ENCODE measurements at places on chromosomes 7 and 10. TPM values are rescaled to one million over a fixed set of nuclear protein-coding genes. Genes with fewer than 3 reads are reported as not detected.

The HKDC1 gene
- 91.5 TPM for polyA plus RNA-seq

GRCh38 chr7:46205478-46205877 is 284.4 kb upstream of the IGFBP3 start:
- H3K27me3 ChIP-seq: no peaks in the 10 kb centered on the region
- DNase-seq: peak; percentile 49
- H3K36me3 ChIP-seq: no peaks in the 10 kb centered on the region
- peak overlapping the region; percentile 42 for H3K27ac ChIP-seq
- H3K4me1 ChIP-seq: peaks cover 20% of the 10 kb centered on the region
- no peak overlapping the region for H3K4me3 ChIP-seq

DNA sequence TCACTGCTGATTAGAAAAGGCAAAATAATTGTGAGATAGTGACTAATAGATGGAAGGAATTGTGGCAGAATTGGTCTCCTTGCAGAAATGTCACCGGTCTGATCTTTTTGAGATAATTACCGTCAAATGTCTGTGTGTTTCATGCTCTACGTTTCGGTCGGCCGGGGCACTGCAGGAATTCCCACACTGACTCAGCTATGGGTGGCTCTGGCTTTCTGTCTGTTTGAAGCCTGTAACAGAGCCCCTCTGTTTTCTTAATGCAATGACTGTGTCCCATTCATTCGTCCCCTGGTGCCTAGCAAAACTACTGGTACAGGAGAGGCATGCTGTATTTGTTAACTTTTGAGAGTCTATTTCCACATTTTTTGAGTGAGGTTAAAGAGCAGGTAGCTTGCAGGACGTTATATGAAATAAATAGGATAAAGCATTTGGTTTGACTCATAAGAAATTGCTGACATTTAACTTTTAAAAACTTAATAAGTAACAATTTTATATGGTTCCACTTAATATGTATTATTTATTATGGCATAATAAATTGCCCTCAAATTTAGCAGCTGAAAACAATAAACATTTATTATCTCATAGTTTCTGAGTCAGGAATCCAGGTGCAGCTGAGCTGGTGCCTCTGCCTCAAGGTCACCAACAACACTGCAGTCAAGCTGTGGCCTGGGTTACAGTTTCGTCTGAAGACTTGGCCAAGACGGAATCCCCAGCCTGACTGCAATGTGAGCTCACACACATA is 53.3 kb upstream of the CTBP2 start:
- no peak overlapping the region for H3K27ac ChIP-seq
- no peaks in the 10 kb centered on the region for H3K36me3 ChIP-seq
- DNase-seq: peak; percentile 18
- H3K4me3 ChIP-seq: no peak overlapping the region

- H3K4me3 ChIP-seq: no peak overlapping the region
- no peaks in the 10 kb centered on the region for H3K4me1 ChIP-seq
- no peak for DNase-seq
- H3K27ac ChIP-seq: no peak overlapping the region
These were observed 24.6 kb downstream of the RAMP3 start for GRCh38 chr7:45181991-45182855.

GRCh38 chr10:26854524-26854923 is 6.2 kb downstream of the ABI1 start:
- H3K36me3 ChIP-seq: no peaks in the 10 kb centered on the region
- peaks cover 4% of the 10 kb centered on the region for H3K4me1 ChIP-seq
- no peak overlapping the region for H3K27ac ChIP-seq
- no peak overlapping the region for H3K4me3 ChIP-seq
- DNase-seq: no peak
- H3K27me3 ChIP-seq: no peaks in the 10 kb centered on the region

DNA sequence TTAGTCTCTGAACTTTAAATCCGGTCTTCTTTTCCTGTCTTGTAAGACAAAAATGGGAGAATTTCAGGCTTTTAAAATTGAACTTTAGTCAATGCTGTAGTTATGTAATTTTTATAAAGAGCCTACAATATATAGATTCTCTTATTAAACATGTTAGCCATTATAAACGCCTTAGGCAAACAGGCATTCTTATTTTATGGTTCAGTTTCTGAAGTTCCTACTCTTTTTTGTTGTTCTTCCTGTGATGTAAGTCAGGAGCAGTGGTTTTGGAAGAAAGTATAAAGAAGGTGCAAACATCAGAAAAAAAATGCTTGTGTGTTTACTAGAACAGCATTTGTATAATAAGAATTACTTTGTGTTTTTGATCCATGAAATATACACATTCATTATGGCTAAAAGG is 41.6 kb downstream of the BICC1 start:
- DNase-seq: no peak
- no peak overlapping the region for H3K4me3 ChIP-seq
- H3K27ac ChIP-seq: no peak overlapping the region
- no peaks in the 10 kb centered on the region for H3K4me1 ChIP-seq
- no peaks in the 10 kb centered on the region for H3K36me3 ChIP-seq

The MYOZ1 gene
- polyA plus RNA-seq: 0.94 TPM

The ATG9B gene
- 1.8 TPM for polyA plus RNA-seq

GRCh38 chr7:40135317-40135610 is 459 bp downstream of the SUGCT start:
- no peaks in the 10 kb centered on the region for H3K27me3 ChIP-seq
- H3K4me1 ChIP-seq: no peaks in the 10 kb centered on the region
- peaks cover 2% of the 10 kb centered on the region for H3K36me3 ChIP-seq
- peak overlapping the region; percentile 91 for H3K4me3 ChIP-seq
- no peak for DNase-seq

DNA sequence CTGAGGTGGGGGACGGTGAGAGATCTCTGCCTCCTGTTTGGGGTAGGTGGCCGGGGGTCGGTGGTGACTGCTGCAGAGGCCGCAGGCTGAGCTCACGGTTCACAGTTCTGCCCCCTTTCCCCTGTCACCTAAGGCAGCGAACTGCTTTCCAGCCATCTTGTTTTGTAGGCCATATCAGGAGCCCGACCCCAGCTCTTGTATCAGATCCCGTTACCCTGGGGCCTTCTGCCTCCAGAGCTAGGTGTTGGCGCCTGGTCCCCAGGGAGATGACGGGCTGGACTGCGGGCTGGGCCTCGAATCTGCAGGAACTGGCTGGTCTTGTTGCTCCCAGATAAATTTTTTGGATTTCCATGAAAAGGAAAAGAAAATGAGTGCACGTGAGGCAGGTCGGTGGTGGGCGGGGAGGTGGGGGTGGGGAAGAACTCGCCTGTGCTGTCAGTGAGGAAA is 183.0 kb downstream of the DNAJB6 start:
- H3K36me3 ChIP-seq: no peaks in the 10 kb centered on the region
- H3K27ac ChIP-seq: no peak overlapping the region
- no peak overlapping the region for H3K4me3 ChIP-seq
- no peak for DNase-seq
- no peaks in the 10 kb centered on the region for H3K27me3 ChIP-seq

DNA sequence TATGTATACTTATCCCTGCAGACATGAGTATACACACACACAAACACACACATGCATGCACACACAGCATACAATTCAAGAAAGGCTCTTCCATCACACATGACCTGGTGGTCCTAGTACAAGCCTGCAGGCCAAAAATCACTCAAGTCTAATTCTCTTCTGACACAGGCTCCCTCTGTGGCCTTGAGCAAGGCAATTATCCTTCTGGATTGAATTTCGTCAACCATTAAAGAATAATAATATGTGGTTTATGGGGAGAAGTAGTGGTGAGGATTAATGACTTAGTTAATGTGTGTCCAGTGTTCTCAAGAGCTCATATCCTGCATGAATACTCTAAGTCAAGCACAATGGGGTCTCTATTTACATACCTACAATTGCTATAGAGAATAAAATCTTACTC is 161.8 kb upstream of the KIAA1217 start:
- H3K4me3 ChIP-seq: no peak overlapping the region
- no peak for DNase-seq
- H3K27ac ChIP-seq: no peak overlapping the region
- H3K36me3 ChIP-seq: no peaks in the 10 kb centered on the region

DNA sequence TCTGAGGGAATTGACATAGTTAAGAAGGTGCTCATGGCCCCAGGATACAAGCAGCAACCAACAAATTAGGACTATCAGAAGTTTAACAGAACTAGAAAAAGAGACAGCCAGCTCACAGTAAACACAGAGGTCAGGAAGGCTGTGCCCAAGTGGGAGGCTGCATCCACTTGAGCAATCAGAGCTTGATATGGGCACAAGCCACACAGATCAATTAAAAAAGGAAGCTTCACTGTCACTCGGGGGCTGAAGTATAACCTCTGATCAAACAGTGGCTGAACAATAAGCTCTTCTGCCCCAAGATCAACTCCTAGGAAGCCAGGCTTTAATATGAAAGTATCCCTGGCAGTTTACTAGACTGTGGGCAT is 40.0 kb downstream of the ZNF438 start:
- no peak overlapping the region for H3K27ac ChIP-seq
- no peak overlapping the region for H3K4me3 ChIP-seq
- DNase-seq: no peak
- H3K4me1 ChIP-seq: no peaks in the 10 kb centered on the region
- no peaks in the 10 kb centered on the region for H3K27me3 ChIP-seq

DNA sequence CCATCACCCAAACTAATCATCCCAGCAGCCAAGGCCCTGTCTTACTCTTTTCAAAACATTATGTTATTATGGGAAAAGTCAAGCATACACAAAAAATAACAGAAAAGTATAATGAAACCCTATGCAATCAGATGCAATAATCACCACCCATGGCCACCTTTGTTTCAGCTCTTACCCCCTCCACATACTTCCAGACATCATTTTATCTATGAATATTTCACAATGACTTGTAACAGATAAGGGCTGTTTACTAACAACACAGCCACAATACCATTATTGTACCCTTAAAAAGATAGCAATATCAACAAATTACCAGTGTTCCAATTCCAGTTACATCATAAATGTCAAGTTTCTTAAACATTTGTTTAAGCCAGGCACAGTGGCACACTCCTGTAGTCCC is 35.2 kb downstream of the AIFM2 start:
- no peak overlapping the region for H3K27ac ChIP-seq
- H3K36me3 ChIP-seq: peaks cover 72% of the 10 kb centered on the region
- H3K4me3 ChIP-seq: no peak overlapping the region
- H3K4me1 ChIP-seq: peaks cover 16% of the 10 kb centered on the region
- no peak for DNase-seq

DNA sequence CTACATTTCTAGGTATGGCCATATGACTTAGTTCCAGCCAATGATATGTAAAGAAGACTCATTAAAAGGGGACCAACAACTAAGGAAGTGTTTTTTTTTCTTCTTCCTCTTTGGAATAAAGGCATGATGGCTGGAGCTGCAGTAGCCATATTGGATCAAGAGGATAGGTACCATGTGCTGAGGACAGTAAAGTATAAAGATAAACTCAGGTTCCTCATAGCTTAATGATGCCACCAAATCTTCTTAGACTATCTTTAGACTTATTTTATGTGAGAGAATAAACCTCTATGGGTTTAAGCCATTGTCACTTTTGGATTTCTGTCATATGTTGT is 85.3 kb downstream of the ANLN start:
- DNase-seq: no peak
- H3K27ac ChIP-seq: no peak overlapping the region
- H3K4me1 ChIP-seq: no peaks in the 10 kb centered on the region
- H3K36me3 ChIP-seq: no peaks in the 10 kb centered on the region
- no peaks in the 10 kb centered on the region for H3K27me3 ChIP-seq
- H3K4me3 ChIP-seq: no peak overlapping the region

DNA sequence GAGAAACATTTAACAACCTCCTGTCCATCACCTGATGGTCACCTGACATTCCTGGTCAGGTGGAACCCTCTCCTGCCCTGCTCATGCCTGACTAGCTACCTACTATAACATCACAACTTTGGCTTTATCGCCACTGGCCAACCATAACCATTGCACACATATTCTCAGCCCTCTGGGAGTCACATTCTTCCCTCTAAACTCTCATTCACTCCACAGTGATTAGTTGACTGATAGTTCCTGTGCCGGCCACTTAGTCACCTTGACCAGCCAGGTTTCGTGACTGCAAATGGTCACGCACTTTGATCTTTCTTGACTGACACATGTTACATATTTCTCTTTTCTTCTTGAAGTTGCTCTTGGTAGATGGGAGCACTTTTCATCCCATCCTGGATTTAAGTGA is 50.1 kb downstream of the GNAI1 start:
- no peak overlapping the region for H3K27ac ChIP-seq
- no peaks in the 10 kb centered on the region for H3K4me1 ChIP-seq

DNA sequence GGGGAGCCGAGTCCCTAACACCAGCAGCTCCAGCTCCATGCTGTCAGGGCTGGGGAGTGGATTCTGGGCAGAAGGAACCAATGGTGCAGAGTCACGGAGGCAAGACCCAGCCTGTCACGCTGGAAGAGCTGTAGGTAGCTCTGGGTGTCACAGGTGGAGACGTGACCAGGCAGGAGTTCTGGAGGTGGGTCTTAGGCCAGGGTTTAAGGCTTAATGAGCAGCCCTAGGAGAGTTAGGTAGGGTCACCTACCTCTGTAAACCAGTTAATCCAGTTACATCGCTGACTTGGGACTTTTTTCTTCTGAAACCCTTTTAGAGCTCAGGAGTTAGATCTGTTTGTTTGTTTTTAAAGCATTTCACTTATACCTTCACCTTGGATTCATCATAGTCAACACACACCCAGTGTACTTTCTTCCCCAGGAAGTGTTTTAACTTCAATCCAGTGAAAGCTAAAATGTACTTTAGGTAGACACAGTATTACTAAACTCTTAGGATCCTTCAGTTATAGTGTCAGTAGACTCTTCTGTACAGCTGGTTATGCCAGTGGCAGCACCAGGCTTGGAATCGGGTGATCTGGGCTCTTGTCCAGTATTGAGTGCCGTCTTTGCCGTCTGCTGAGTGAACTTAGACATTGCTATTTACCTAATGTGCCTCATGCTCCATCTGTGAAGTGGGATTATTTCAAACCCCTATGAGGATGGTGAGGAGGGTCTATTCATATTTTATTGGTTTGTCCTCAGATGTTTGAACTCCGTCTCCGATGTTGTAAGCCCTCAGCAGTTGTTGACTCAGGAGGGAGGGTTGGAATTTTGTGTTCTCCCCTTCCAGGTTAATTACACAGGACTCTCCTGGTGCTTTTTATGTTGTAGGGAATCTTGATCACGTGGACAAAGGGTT is 31.0 kb downstream of the TACR2 start:
- DNase-seq: no peak
- H3K27ac ChIP-seq: no peak overlapping the region
- no peaks in the 10 kb centered on the region for H3K4me1 ChIP-seq
- H3K4me3 ChIP-seq: no peak overlapping the region

All from large intestine (tissue), 12 donors.